Muscle of back (tissue), 13 donors: ENCODE measurements at places on chromosomes 3 and 15.

- no peak for DNase-seq
Observed at GRCh38 chr3:142213298-142213697, 12.1 kb downstream of the GK5 start.

GRCh38 chr3:24683090-24683489 lies 188.4 kb upstream of the THRB start:
- DNase-seq: no peak

DNA sequence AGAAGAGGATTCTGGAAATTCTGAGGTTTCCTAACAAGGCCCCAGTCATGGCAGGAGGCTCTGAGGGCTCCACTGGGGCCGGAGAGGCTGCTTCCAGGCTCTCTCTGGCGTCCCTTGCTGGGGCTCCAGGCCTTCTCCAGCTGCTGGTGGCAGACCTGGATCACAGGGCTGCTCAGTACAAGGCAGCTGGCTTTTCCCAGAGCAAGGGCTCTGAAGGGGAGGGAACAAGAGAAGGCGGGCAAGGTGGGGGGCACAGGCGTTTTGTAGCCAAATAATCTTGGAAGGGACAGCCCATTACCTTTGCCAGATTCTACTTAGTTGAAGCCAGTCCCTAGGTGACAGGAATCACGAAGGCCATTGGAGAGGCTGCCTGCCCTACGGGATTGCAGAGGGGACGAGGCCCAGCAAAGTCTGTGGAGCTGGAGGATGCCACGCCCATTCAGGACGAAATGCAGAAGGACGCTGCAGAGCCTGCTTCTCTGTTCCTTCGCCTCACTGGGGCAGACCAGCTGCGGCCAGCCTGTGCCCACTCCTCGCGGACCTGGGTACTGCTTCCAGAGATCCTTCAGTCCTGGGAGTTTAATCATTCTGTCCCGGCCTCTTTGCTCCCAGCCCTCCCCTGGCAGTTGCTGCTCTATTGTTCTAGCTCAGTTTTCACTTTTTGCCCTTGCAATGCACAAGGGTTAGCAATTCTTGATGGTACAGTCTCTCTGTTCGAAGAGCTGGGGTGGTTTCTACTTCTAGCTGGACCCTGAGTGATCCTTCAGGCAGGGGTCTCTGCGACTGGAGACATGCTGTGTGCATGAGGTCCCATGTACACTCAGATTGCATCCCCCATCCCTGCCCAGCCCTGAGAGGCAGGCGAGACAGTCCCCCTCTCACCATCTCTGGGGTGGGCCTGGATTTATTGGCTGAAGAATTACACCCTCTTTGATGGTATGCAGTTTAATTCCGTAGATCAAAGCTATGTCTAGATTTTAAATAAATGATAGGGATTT lies 149.3 kb upstream of the MEF2A start:
- DNase-seq: no peak

DNA sequence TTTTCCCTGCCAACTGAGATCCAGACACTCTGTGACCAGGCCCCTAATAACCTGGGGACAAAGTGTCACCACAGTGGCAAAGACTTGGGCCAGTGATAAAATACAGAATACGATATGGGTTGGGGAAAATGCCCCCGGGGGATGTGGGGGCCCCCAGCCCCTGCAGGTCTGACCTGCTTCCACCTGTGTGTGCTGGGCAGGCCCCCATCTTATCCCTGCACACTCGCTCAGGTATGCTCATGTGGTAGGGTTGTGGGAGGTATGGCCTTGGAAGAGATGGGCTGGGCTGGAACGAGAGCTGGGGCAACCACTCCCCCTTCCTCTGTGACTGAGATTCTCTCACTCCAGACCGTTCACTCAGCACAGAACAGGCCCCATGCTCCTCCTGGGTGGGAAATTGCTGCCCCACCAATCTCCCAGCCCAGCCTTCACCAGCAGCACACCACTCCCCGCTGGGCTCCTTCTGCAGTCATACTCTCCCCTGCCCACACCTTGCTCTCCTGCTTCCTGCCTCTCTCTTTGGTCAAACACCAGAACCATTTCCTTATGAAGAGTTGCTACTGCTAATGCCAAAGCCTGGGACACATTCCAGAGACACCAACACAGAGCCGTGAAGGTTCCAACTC lies 9.6 kb upstream of the CPEB1 start:
- no peak for DNase-seq

- no peak for DNase-seq
Observed at GRCh38 chr3:15551902-15552301, 30.4 kb upstream of the COLQ start.
